ENCODE measurements at places on chromosomes 1 and 21.

GRCh38 chr1:210144736-210145135, 87.9 kb upstream of the SERTAD4 start:
- no peak for DNase-seq

- DNase-seq: no peak
These were observed 198.1 kb upstream of the USP24 start for GRCh38 chr1:55413286-55413685.

GRCh38 chr1:42429603-42430002, 26.2 kb downstream of the ZMYND12 start:
- DNase-seq: no peak

DNA sequence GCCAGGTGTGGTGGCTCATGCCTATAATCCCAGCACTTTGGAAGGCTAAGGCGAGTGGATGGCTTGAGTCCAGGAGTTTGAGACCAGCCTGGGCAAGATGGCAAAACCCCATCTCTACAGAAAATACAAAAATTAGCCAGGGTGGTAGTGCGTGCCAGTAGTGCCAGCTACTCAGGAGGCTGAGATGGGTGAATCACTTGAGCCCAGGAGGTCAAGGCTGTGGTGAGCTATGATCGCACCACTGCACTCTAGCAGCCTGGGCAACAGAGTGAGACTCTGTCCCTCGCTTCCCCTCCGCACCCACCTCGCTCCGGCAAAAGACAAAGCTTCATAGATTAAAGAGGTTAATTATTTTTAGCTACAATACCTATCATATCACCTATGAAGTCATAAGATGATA, 100.0 kb downstream of the HHAT start:
- DNase-seq: no peak

GRCh38 chr21:28944296-28944695, 48.4 kb downstream of the LTN1 start:
- DNase-seq: no peak

GRCh38 chr1:14415396-14415795, 183.1 kb upstream of the KAZN start:
- DNase-seq: no peak

GRCh38 chr1:209816923-209817322, 10.8 kb upstream of the UTP25 start:
- no peak for DNase-seq

- no peak for DNase-seq
These were observed 198.0 kb upstream of the ZP4 start for GRCh38 chr1:238088560-238089290.

- DNase-seq: no peak
These were observed 302.3 kb downstream of the BRINP3 start for GRCh38 chr1:190175320-190175719.

- no peak for DNase-seq
These were observed 54.1 kb downstream of the RUNX1 start for GRCh38 chr21:34994766-34995631.

DNA sequence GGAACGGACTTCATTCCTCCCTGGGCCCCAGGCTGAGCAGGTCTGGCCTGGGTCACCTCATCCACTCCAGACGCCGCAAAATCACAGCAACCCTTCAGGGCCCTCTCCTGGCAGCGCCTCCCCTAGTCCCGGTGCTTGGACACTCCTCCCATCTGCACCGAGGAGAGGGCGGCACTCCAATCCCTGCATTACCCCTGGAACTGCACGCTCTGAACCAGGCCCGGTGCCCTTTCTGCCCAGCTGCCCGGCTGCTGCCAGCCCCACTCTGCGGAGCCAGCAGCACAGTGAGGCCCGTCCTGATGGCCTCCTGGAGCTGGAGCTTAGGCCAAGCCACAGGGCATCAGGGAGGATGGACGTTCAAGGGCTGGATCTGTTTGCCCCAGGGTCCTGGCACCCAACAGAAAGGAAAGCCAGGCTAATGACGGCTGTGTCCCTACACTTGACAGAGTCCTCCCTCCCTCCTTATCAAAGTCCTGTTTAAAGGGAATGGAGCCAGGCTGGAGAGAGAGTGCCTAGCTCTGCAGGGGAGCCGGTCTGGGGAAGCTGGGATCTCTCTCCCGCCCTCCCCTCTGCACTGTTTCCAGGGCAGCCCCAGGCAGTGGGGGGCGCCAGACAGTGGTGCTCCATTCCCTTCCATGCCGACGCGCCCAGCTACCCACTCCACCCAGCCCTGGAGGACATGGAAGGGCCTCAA, 12.7 kb downstream of the COL6A2 start:
- DNase-seq: peak; percentile 35

- no peak for DNase-seq
These were observed 34.8 kb downstream of the CRYAA start for GRCh38 chr21:43203591-43203990.

- no peak for DNase-seq
These were observed 510 bp upstream of the GNG5 start for GRCh38 chr1:84506729-84507453.

DNA sequence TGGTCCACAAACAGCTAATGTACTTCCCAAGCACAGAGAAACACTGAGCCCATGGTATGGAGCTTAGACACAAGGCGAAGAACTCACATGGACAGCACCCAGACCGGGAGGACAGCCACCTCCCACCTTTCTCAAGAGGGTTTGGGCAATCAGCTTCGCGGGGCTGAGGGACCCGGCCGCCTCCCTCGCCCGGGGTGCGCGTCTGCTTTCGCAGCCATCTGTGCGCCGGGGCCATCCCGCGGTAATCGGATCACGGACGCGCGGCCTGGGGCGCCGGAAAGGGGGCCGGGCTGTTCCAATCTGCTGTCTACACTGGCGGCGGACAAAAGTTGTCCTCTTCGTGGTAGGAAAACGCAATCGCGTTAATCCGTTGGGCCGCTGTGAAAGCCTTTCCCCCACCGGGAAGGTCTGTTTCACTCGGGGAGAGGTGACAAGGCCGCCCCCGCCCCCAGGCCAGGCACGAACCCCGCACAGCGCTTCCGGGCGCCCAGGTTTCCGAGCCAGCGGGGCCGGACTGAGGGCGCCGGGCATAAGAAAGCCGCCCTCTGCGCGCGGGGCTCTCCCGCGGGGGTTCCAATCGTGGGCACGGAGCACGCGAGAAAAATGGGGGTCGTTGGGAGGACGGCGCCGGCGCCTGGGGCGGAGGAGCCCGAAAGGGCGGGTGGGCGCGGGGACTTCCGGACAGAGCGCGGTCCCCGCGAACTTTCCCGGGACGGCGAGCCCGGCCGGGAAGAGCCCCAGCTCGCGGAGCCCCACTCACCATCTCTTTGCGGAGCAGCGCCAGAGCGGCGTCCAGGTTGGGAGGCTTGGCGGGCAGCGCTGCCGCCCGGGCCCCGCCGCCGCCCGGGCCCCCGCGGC, 664 bp downstream of the FAM89A start:
- DNase-seq: peak; percentile 50

- DNase-seq: no peak
These were observed 346.9 kb downstream of the PBX1 start for GRCh38 chr1:164905869-164906268.

DNA sequence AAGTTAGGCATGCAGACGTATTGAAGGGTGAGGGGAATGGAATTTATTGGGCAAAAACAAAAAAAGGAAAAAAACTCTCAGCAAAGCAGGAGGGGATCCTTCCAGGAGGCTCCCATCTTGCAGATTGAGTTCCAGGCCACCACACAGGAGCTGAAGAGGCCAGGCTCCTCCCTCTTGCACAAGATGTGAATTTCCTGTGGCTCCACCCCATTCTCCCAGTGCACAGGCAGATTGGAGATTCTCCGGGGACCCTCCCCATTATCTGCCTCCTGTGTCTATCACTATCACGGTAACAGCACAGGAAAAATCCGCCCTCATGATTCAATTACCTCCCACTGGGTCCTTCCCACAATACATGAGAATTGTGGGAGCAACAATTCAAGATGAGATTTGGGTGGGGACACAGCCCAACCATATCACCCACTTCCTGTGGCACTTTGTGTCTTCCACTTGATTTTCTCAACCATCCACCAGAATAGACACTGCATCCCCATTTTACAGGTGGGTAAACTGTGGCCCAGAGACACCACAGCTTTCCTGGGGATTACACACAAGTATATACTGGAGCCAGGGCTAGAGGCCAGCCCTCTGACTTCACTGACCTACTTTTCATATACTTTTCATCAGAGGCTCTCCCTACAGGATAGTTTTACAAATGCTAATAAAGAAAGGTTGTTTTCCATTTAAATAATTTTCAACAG, 18.9 kb upstream of the COL6A1 start:
- DNase-seq: no peak

DNA sequence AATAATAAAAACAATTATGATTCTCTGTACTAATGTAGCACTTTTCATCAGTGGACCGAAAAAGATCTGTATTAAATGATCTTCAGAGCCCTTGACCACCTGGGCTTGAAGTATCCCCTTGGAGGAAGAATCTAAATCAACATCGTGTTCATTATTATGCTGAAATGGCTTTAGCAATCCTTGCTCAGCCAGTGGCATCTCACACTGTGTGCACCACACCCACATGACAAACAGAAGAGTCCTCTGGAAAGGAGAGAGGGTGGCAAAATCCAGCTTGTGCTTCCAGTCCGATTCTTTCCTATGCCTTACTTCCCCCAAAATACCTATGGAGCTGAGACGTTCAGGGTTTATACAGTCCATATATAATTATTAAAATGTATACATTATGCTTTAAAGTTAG, 318.5 kb upstream of the RUNX1 start:
- no peak for DNase-seq

DNA sequence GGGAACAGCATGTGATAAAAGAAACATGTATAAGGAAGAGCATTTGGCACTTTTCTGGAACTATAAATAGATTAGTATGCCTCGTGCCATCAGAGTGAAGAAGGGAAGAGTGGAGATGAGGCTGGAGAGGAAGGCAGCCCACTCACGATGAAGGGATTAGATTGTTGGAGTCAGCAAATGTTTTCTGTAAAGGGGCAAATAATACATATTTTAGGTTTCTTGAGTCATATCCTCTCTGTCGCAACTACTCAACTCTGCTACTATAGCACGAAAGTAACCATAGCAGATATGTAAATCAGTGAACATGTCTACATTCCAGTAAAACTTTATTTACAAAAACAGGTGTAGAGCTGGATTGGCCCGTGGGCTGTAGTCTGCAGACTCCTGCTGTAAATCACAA, 147.8 kb downstream of the TENT5C start:
- no peak for DNase-seq

DNA sequence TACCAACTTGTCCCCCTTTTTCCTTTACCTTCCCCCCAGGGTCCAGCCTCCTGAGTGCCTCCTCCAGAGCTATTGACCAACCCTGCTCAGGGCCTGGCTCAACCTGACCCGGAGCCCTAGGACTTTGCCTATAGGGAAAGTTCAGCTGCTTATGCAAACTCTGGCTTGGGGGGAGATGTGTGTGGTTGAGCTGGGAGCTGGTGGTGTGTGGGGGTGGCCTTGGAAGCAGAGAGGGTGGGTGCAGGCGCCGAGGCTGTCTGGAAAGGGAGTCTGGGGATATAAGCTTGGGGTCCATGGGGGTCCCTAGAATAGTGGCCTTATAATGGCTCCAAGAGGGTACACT, 14.1 kb downstream of the KCNQ4 start:
- DNase-seq: no peak

DNA sequence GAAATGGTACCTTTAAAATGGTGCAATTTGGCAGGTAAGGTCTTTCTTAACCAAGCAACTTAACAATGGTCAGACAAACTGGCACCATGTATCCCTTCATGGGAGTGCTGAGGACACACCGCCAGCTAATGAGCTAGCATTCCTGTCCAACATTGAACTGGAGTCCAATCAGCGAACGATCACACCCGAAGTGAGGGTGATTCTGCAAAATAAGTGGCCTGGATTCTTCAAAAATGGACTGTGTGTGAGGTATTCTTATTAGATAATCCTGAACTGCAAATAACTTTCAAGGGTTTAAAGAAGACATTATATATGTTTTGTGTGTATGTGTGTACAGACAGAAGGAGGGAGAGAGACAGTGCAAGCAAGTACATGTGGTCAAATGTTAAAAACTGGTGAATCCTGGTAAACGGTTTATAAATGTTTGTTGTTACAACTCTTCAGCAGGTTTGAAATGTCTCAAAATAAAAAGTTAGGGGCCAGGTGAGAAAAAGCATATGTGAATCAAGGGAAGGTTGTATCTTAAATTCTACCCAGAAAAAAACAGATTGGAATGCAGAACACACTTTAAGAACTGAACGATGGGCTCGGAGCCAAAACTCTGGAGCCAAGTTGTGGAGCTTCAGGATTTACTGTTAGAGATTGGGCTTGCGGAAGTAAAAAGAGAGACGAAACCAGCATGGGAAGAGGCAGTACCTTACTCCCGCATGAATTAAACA, 20.9 kb downstream of the GADD45A start:
- peak; percentile 65 for DNase-seq

DNA sequence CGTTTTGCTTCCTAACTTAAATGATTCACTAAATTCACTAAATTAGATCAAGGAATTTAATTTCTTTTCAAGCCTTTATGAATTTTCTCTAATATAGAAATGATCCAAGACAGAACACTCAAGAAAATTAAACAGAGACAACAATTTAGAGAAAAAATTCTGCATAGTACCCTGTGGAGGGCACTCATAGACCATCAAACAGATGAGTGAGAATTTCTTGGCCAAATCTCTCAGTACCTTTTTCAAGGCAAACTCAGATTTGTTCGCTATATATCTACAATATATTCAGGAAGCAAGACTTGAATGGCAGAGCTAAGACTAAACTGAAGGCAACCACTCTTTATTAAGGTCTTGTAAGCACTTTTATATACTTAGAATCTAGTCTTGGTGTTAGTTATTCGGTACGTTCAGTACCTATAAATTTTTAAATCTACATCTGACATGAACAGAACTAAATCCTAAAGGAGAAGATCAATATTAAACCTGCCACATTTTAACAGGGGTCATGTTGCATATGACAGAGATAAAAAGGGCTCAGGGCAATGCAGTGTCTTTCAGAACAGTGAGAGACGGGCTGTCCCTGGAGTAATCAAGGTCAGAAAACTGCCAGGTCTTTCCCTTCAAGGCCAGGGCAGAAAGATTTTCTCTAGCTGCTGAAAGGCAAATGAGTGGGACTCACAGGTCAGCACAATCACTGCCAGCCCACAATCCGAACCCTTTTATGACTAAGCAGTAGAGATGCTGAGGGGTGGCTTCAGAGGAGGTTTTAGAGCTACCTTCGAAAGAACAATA, 118.8 kb upstream of the TMPRSS15 start:
- no peak for DNase-seq

- no peak for DNase-seq
These were observed 4.3 kb downstream of the PLCH2 start for GRCh38 chr1:2480236-2480985.

- no peak for DNase-seq
These were observed 27.1 kb downstream of the DHCR24 start for GRCh38 chr1:54859700-54860391.

DNA sequence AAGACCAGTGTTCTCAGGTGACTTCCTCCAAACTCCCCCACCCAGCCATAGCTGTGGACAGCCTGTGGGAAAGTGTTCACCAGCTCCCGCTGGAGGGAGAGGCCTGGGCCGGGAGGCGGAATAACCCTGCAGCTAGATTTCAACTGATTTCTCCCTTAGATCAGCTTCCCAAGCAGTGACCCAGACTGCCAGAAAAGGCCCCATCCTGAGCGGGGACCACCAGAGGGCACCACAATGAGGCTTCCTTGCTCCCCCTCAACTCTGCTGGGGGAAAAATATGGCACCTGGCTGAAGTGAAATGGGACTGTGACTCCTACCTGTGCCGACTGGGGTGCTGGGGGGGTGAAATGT, 50.8 kb downstream of the RHBG start:
- no peak for DNase-seq

Data from cardiac muscle cell (in vitro differentiated cells and primary cell).